ENCODE measurements at places on chromosomes 1 and 21. TPM values are rescaled to one million over a fixed set of nuclear protein-coding genes. Genes with fewer than 3 reads are reported as not detected.

Gene ALX3
- not detected for total RNA-seq

Gene CSF1
- 4.6 TPM for total RNA-seq

Gene PLA2G2A
- total RNA-seq, result not detected

Gene C8A
- total RNA-seq, result not detected
